ENCODE measurements at places on chromosomes 2 and 18. TPM values are rescaled to one million over a fixed set of nuclear protein-coding genes. Genes with fewer than 3 reads are reported as not detected.

Gene NPHP1
- total RNA-seq, result 12.2 TPM

Gene CFC1
- total RNA-seq, result not detected

Gene CRYGB
- total RNA-seq, result not detected

Gene SNED1
- 9.6 TPM for total RNA-seq

Gene C1QL2
- not detected for total RNA-seq

Gene INHBB
- total RNA-seq, result 57.5 TPM

Gene IL36RN
- total RNA-seq, result 1.0 TPM

Gene RGPD4
- total RNA-seq, result not detected

Gene RESP18
- not detected for total RNA-seq

Gene GBX2
- not detected for total RNA-seq

Gene LIMS2
- total RNA-seq, result 1.4 TPM

Gene POTEI
- not detected for total RNA-seq

Gene SLC16A14
- 0.57 TPM for total RNA-seq

Gene UGT1A10
- not detected for total RNA-seq

Gene MAPRE3
- total RNA-seq, result 17.1 TPM

Gene HOXD1
- total RNA-seq, result not detected

Gene RAD51AP2
- not detected for total RNA-seq

Gene DSC1
- 0.09 TPM for total RNA-seq

Gene GKN2
- not detected for total RNA-seq

Gene DPP10
- total RNA-seq, result not detected

Gene RUFY4
- total RNA-seq, result not detected

Gene CMPK2
- total RNA-seq, result not detected

Gene ERBB4
- total RNA-seq, result not detected

Gene RTP5
- not detected for total RNA-seq

Gene ABCB11
- total RNA-seq, result not detected

Gene SMYD1
- total RNA-seq, result not detected

Gene KCNK3
- not detected for total RNA-seq

Gene ORMDL1
- total RNA-seq, result 21.2 TPM

Gene TFCP2L1
- total RNA-seq, result 4.6 TPM

Gene TMBIM1
- 187 TPM for total RNA-seq

Gene KLHL14
- not detected for total RNA-seq

Gene ZNF396
- total RNA-seq, result 2.0 TPM

Gene ADCYAP1
- total RNA-seq, result not detected

Gene EML6
- 3.7 TPM for total RNA-seq

Gene CHRND
- total RNA-seq, result not detected

Gene HNRNPLL
- total RNA-seq, result 38.1 TPM

Gene GAD1
- total RNA-seq, result 4.3 TPM

Gene SS18
- total RNA-seq, result 52.2 TPM

Gene VWA3B
- total RNA-seq, result not detected

Gene GPR45
- not detected for total RNA-seq

Gene ANKRD30B
- total RNA-seq, result not detected

Gene RGPD3
- not detected for total RNA-seq

Gene HRH4
- 0.18 TPM for total RNA-seq

Gene XIRP2
- not detected for total RNA-seq

Gene CABYR
- total RNA-seq, result 32.4 TPM

Gene CHAC2
- total RNA-seq, result 5.0 TPM

Gene VIT
- total RNA-seq, result not detected

Gene CRYGD
- total RNA-seq, result not detected

Gene GPR39
- 14.1 TPM for total RNA-seq

Gene SNTG2
- total RNA-seq, result not detected

Gene TSPYL6
- total RNA-seq, result not detected

Gene SGO2
- total RNA-seq, result 25.0 TPM

Gene KIF5C
- 0.23 TPM for total RNA-seq

Gene STAT4
- 0.23 TPM for total RNA-seq

All from PC-9 (cell line).